Spleen (tissue), 13 donors: ENCODE measurements at places on chromosomes 5 and 9. TPM values are rescaled to one million over a fixed set of nuclear protein-coding genes. Genes with fewer than 3 reads are reported as not detected.

The IL4 gene
- not detected for total RNA-seq

The GRIA1 gene
- total RNA-seq: not detected

The SPINK13 gene
- not detected for total RNA-seq

The LRRC70 gene
- total RNA-seq: 11.8 TPM

The LRRC19 gene
- not detected for total RNA-seq

The RNF183 gene
- total RNA-seq: not detected

The SPINK4 gene
- total RNA-seq: not detected

The FRMD3 gene
- 28.1 TPM for total RNA-seq

The PALM2AKAP2 gene
- total RNA-seq: 1.2 TPM

The NDUFS6 gene
- 26.4 TPM for total RNA-seq

The CNTLN gene
- 26.2 TPM for total RNA-seq

The HTR4 gene
- total RNA-seq: not detected

The ST6GALNAC4 gene
- 70.3 TPM for total RNA-seq

The STX17 gene
- 39.0 TPM for total RNA-seq

The RAD1 gene
- 10.8 TPM for total RNA-seq

The PCDHGA11 gene
- 1.8 TPM for total RNA-seq

The BAG1 gene
- total RNA-seq: 71.6 TPM

The OGN gene
- not detected for total RNA-seq

The RGS7BP gene
- 1.2 TPM for total RNA-seq

The SPINK7 gene
- not detected for total RNA-seq

The CA9 gene
- total RNA-seq: not detected

The MEGF10 gene
- total RNA-seq: 0.82 TPM

The SNAPC4 gene
- 7.9 TPM for total RNA-seq

The GABRA6 gene
- total RNA-seq: not detected

The EIF4E1B gene
- not detected for total RNA-seq

The MTAP gene
- 50.4 TPM for total RNA-seq
